ENCODE measurements at places on chromosomes 1 and 21.

DNA sequence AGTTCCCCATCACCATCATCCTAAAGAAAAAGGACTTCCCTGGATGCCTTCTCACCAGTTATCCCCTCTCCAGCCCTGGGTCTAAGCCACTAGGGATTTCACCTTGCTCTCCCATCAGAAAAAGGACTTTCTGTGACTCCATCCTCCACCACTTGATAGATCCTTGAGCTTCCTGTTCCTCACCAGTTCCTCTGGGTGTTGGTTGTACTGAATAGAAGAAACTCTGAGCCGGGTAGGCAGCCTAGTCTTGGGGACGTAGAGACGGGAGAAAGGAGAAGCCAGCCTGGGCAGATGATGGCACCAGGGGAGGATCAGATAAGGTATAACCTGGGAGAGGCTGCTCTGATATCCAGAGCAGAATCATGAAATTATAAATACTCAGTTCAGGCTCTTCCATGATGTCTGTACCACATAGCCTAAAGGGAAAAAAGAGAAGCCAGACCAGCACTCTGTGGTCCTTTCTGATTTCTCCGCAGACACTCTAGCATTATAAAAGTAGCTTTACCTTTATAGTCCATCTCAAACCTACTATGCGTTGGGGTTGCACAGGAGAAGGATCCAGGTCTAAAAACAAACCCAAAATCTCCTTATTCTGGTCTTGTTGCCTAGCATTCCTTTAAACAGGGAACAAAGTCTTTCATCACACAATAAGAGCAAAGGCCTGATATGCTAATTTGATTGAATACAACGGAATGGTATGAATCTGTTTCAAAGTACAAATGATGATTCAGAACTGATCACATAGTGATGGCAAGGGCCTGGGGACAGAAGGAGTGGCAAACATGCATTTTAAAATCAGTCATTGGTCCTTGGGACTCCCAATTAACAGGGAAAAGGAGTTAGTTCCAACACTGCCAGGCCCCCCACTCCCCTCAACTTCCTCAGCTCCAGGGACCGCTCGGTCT lies 1.2 kb upstream of the CD34 start:
- no peak for DNase-seq

- no peak for DNase-seq
Measured at GRCh38 chr21:39021478-39021832, 161.8 kb downstream of the PSMG1 start.

DNA sequence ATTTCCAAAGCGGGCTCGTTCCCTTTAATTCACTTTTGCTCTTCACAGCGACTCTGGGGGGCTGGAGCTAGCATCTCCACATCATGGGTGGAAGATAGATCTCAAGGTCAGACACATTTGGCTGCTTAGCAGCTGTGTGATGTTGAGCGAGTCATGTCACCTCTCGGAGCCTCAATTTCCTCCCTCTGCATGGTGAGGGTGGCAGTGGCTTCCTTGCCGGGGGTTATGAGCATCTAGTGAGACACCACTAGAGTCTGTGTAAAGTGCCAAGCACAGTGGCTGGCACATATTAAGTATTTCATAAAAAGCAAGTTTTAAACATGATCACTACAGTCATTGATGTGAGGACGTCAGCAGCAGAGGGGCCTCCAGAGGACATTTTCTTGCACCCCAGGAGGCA lies 16.9 kb upstream of the ECE1 start:
- DNase-seq = no peak

DNA sequence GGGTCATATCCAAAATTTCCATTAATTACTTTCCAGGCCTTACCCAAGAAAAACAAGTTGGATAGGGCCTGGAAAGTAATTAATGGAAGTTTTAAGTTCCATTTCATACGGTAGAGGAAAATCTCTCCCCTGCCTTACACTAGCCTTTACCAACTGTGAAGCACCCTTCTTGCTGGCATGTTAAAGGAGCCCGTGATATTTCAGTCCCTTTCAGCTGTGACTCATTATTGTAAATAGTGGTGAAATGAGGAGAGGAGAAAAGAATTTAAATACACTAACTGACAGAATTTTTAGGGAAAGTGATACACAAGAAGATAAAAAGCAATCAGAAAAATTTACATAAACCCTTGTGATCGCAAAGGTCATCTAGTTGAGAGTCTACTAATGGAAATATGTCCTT lies 20.3 kb upstream of the KAZN start:
- no peak for DNase-seq

DNA sequence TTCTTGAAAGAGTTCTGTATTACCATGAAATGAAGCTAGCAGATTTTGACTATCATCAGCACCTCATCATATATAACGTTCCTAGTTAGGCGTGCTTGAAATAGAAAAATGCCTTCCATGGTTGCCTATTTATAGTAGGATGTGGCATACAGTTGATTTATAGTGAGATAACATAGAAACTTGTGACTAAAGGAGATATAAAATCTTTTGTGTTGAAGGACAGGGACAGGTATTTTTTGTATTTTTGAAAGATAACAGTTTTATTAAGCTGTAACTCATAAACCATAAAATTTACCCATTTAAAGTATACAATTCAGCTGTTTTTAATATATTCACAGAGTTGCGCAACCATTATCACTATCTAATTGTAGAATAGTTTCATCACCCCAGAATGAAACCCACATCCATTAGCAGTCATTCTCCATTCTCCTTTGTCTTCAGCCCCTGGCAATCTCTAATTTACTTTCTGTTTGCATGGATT lies 19.3 kb downstream of the SPEN start:
- no peak for DNase-seq

DNA sequence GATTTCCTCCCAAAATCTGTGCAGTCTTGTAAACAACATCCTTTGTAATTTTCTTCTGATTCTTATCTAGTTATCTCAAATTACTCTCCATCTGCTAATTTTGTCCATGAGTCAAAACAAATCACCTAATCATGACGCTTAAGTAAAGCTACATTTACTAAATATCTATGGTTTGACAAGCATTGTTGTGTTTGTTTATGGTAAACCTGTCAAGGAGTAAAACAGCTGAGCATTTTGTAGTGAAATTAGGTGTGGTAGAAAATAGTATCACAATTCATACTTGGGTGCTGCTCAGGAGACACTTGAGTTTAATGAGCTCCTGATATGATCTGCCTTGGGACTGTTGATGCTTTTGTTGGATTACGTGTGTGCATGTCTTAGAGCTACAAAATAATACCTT lies 11.6 kb downstream of the TIPRL start:
- no peak for DNase-seq

GRCh38 chr1:209839875-209840546 lies 12.2 kb downstream of the UTP25 start:
- no peak for DNase-seq

DNA sequence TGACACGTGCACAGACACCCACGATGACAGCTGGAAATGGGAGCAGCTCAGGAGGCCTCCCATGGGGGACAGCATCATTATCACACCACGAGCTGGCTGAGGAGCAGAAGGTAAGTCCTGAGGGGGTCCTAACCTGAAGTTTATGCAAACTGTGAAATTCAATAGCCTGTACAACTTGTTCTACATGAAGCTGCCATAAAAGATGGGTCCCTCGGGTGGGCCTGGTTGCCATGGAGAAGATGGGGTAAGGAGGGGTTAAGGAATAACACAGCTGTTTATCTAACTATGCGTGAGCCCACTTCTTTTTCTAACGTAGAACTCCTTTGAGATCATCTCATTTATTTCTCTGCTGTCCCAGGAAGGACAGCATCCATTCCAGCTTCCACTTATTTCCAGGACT lies 163.4 kb upstream of the CD34 start:
- DNase-seq = no peak

DNA sequence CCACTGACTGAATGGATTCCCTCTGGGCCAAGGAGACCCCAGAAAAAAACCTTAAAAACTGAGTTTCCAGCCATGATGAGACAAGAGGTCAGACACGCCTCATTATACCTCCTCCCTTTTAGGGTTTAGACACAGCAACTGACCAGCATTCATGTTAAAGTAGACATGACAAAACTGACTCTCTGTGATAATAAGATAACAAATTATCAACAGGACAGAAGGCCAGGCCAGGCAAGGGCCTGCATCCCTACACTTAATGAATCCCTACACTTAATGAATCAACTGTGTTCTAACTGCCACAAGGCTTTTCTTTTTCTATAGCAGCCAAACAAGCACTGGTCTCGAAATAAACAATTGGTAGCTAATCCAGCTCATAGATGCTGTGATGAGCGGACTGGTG lies 33.3 kb upstream of the FAM89A start:
- no peak for DNase-seq

All from T-helper 9 cell (primary cell).